ENCODE measurements at places on chromosomes 12 and 14. TPM values are rescaled to one million over a fixed set of nuclear protein-coding genes. Genes with fewer than 3 reads are reported as not detected.

DNA sequence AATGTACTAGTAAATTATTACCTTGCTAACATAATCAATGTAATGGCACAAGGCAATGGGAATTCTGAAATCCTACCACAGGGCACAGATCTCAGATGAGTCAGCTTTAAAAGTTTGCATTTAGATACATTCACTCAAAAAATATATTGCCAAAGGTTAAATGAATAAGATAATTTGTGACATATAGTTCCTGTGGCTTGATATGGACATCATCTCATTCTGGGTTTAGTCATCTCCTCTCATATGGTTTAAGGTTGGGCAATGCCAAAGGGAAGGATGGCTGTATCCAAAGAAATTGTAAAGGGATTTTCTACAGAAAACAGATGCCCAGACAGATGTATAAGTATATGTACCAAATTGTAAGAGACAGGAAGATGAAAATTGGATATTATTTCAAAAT lies 1065.0 kb downstream of the LRFN5 start:
- H3K36me3 ChIP-seq: no peaks in the 10 kb centered on the region
- H3K4me1 ChIP-seq: no peaks in the 10 kb centered on the region
- H3K4me3 ChIP-seq: no peak overlapping the region
- DNase-seq: no peak
- no peak overlapping the region for H3K27ac ChIP-seq
- H3K27me3 ChIP-seq: no peaks in the 10 kb centered on the region

DNA sequence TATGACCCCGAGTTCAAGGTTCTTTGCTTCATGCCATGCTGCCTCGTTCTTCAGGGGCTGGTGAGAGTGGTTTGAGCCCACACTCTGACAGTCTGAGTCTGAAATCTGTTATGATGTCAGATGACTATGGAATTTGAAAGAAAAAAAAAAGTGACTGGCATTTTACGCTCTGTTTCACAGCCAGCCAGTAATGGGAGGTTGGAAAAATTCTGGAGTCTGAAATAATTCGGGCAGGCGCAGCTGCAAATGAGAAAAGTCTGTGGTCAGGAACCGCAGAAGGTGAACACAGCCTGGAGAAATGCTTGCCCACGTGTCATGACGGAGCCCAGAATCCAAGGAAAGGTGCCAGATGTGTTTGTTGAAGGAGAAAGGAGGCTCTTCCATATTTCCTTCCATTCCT lies 269.8 kb upstream of the PWP1 start:
- no peaks in the 10 kb centered on the region for H3K27me3 ChIP-seq
- H3K4me3 ChIP-seq: no peak overlapping the region
- H3K36me3 ChIP-seq: no peaks in the 10 kb centered on the region
- no peak for DNase-seq
- H3K4me1 ChIP-seq: no peaks in the 10 kb centered on the region

GRCh38 chr12:90959032-90959431 lies 4.1 kb upstream of the CCER1 start:
- H3K27ac ChIP-seq: no peak overlapping the region
- H3K4me1 ChIP-seq: no peaks in the 10 kb centered on the region
- no peaks in the 10 kb centered on the region for H3K27me3 ChIP-seq
- DNase-seq: no peak
- H3K36me3 ChIP-seq: no peaks in the 10 kb centered on the region
- no peak overlapping the region for H3K4me3 ChIP-seq

- H3K36me3 ChIP-seq: no peaks in the 10 kb centered on the region
- H3K27me3 ChIP-seq: peaks cover 7% of the 10 kb centered on the region
- no peak overlapping the region for H3K27ac ChIP-seq
- DNase-seq: peak; percentile 85
- peaks cover 31% of the 10 kb centered on the region for H3K4me1 ChIP-seq
- no peak overlapping the region for H3K4me3 ChIP-seq
Observed at GRCh38 chr12:108511633-108512540, 3.2 kb upstream of the FICD start.

GRCh38 chr12:32558903-32559302 lies 120.2 kb upstream of the DNM1L start:
- peaks cover 12% of the 10 kb centered on the region for H3K27me3 ChIP-seq
- DNase-seq: no peak
- H3K27ac ChIP-seq: no peak overlapping the region

GRCh38 chr12:132386926-132387497 lies 57.6 kb upstream of the GALNT9 start:
- no peaks in the 10 kb centered on the region for H3K36me3 ChIP-seq
- no peak overlapping the region for H3K27ac ChIP-seq

GRCh38 chr14:68779761-68780323 lies 13.0 kb downstream of the ZFP36L1 start:
- H3K36me3 ChIP-seq: no peaks in the 10 kb centered on the region
- DNase-seq: no peak
- peak overlapping the region; percentile 77 for H3K4me3 ChIP-seq
- peaks cover 44% of the 10 kb centered on the region for H3K4me1 ChIP-seq
- peak overlapping the region; percentile 86 for H3K27ac ChIP-seq

DNA sequence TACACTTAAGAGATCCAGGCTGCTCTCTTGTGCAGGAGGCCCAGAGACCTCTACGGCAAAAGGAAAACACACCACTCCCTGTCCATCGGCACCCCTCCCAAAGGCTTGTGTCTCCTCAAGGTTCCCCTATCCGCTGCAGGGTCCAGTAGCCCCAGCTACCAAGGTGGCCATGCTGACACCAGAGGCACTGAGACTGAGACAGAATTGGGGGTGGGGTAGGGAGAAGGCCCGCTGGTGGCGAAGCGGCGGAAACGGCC lies 590 bp downstream of the DDIT3 start:
- peak overlapping the region; percentile 98 for H3K27ac ChIP-seq
- no peaks in the 10 kb centered on the region for H3K27me3 ChIP-seq
- peaks cover 67% of the 10 kb centered on the region for H3K4me1 ChIP-seq
- H3K36me3 ChIP-seq: peaks cover 36% of the 10 kb centered on the region

Gene CRIP1
- 82.7 TPM for total RNA-seq

Gene LTA4H
- 47.3 TPM for total RNA-seq

Gene CACNA2D4
- 4.5 TPM for total RNA-seq

Gene CIT
- 25.7 TPM for total RNA-seq

Gene GLTP
- 31.2 TPM for total RNA-seq

Gene TPH2
- total RNA-seq: not detected

Gene NTF3
- not detected for total RNA-seq

Measured in natural killer cell treated with Interleukin-12 subunit alpha and Interleukin-12 subunit beta and Interleukin-15 and Interleukin-18, amount 100 ng/mL, for 72 hours (primary cell).